ENCODE measurements at places on chromosomes 7 and 10. TPM values are rescaled to one million over a fixed set of nuclear protein-coding genes. Genes with fewer than 3 reads are reported as not detected.

CPA2 gene
- total RNA-seq = 0.44 TPM

GLCCI1 gene
- 11.5 TPM for total RNA-seq

TBL2 gene
- 23.0 TPM for total RNA-seq

NPC1L1 gene
- not detected for total RNA-seq

DNA sequence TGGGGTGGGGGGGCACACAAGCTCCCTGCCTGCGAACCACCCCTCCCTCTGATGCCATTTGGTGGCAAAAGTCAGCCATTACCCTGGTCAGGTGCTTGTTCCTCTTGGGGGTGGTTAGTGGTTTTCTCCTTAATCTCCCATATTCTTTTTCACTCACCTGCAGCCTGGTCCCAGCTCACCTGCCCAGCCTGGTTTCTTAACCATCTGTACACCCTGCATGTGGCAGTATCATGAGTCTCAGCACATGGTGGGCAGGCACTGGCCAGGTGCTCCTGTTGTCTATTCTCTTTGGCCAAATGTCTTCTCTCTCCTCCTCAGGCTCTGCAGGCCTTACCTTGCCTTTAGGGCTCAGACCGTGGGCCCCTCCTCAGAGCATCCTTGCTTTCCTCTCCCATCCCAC is 30.5 kb downstream of the OGDH start:
- DNase-seq = no peak

DNA sequence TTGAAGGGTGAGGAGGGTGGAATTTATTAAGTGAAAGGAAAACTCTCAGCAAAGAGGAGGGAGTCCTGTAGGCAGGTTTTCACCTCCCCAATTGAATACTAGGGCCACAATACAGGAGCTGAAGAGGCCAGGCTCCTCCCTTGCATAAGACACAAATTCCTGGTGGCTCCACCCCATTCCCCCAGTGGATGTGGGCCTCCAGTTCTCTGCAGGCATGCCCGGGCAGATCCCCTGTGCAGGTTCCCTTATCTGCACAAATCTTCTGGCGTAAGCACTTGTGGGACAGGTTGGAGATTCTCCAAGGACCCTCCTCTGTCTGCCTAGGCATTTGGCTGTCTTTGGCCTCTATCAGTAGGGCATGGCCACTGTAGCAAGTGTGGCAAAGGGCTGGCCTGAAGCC is 847.1 kb upstream of the MBL2 start:
- DNase-seq = no peak

DNA sequence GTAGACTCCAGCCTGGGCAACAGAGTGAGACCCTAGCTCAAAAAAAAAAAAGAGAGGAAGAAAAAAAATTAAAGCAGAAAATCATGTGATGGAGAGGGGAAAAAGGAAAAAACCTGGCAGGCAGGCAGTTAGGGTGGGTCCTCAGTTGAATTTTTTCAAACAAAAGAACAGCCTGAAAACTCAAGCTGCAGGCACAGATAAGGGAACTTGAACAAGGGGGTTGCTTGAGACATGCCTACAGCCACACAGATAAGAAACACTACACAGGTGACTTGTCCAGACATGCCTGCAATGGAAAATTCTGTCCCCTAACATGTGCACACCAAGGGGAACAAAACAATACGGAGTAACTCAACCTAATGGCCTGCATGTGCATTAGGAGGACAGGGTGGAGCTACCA is 19.2 kb downstream of the VIM start:
- DNase-seq = no peak

DNA sequence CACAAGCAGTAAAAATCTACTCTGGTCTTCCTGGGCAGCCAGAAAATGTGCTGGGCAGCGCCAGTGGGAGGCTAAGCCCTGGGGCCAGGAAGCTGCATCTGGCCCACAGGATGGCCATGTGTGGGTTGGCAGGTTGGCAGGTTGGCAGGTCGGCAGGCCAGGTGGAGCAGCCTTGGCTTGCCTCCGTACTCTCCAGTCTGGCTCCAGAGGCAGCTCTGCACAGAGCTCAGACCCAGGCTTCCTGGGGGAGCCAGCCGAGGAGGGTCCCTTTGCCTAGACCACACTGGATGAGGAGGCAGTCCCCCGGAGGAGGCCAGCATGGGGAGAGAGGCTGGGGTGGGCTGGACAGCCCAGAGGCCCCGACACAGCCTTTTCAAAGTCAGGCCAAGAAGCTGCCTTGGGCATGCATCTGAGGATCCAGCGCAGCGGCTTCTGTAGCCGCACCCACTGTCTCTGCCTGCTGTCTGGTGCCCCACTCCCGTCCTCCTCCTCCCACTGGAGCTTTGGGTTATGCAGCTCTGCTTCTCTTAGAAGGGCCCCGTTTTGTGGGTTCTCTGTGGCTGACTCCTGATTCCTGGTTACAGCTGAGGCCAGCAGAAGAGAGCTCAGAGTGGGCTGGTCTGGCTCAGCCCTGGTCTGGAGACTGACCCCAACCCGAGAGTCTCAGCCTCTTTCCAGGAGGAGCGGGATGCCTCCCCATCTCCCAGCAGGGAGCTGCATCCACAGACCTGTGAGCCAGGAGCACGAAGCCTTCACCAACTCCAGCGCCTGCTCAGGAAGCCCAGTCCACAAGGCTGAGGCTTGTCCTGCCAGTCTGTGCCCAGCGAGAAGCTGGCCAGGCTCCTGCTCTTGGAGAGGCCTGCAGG is 44.6 kb downstream of the CFAP46 start:
- no peak for DNase-seq
